ENCODE measurements at places on chromosomes 7 and 10.

DNA sequence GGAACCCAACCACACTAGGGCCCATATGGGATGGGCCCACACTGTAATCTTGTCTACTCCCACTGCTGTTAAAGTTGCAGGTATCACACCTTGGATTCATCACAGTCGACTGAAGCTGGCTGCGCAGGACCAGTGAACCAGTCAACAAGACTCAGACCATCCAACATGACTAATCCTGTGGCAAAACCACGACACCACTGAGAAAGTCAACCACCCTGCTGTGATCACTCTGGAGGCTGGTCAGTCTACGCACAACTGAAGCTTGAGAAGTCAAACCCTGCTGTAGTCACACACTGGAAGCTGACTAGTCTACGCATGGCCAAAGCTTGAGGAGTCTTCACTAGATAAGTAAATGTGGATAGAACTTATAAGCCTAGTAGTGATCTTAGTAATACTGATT lies 9.6 kb upstream of the CYREN start:
- no peak for DNase-seq

GRCh38 chr10:324593-324992 lies 189.3 kb downstream of the ZMYND11 start:
- no peak for DNase-seq

DNA sequence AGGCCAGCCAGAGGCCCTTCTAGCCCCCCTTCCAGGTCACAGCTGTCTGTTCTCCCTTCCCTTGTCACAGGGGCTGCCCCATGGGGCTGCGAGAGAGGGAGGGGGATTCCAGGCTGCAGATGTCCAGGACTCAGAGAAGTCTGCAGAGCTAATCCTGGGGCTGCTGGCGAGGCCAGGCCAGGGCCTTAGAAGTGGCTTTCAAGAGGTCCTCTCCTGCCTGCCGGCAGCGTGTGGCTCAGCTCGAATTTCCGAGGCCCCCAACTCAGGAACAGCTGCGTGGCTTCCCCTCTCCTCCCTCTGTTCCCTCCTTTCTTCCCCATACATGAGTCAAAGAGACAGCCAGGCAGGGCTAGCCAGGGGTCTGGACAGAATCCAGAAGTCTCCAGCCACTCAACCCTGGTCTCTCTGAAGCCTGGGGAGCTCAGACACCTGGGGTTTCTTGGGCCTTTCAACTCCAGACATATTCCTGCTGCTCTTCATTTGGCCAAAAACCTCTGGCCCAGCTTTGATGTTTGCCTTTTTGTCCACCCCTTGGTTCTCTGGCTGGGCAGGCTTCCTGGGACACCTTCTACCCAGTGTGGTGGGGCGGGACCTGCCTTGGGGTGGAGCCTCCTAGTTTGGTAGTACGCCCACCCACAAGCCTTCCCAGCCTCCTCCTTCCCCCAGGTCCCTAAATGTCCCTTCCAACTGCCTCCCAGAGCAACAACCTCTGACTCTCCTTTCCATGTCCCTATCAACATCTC lies 21.8 kb upstream of the EIF5AL1 start:
- DNase-seq = no peak

DNA sequence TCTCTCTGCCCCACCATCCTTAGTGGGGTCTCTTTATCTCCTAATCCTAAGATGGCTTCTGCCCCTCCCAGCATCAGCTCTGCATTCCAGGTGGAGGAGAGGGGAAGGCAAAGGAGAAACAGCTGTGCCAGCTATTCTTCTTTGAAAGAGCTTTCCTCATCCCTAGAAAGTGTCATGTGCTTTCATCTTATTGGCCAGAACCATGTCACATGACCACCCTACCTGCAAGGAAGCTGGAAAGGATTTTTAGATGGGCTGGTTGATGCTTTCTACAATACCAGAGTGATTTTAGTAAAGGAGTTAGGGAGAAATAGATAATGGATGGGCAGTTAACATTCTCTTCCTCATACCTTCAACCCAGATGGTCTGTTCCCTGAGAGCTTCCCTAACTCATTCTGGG lies 141.1 kb downstream of the INSYN2A start:
- no peak for DNase-seq

DNA sequence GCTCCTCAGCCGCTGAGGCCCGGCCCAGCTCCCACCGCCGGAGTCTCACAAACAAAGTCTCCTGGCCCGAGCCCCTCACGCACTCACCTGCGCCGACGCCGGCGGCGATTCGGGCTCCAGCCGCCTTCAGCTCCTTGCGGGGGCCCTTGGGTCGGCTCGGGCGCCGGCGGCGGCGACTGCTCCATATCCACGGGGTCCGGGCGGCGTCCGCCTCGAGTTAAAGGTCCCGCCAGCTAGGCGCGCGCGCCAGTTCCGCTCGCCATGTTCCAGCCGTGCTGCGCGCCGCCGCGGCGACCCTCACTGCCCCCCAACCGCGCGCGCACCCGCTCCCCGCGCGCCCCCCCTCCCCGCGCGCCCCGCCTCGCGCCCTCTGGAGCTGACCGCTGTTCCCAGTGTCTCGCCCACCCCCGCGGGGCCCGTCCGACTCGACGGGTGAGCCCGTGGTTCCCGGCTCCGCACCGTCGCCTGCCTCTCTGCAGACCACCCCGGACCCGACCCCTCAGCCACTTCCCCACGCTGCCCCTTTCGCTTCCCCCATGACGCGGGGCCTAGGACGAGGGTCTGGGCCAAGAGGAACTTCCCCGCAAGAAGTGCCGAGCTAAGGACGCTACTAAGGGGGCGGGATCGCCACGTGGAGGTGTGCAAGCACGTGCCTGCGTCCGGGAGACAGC lies 396.1 kb downstream of the ZNF33B start:
- no peak for DNase-seq

- DNase-seq = no peak
Measured at GRCh38 chr7:18861514-18862118, 255.8 kb downstream of the TWIST1 start.

DNA sequence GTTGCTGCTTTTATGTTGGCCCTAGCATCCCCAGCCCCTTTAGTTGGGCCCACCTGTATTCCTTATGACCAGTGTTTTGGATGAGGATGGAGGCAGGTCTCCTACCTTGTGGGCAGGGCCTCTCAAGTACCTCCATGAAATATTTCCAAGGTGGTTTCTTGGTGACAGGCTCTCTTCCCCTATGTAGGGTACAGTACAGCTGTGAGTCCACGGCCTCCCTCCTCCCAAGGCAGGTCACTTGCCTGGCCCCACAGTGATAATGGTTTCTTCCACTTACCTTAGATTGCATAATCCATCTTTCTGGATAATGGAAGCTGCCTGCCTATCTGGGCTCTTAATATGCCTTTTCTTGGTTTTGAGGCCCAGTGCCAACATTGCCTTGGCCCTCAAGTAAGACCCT lies 110.4 kb downstream of the NT5C2 start:
- no peak for DNase-seq

- no peak for DNase-seq
Measured at GRCh38 chr7:72538856-72539255, 126.7 kb upstream of the CALN1 start.

DNA sequence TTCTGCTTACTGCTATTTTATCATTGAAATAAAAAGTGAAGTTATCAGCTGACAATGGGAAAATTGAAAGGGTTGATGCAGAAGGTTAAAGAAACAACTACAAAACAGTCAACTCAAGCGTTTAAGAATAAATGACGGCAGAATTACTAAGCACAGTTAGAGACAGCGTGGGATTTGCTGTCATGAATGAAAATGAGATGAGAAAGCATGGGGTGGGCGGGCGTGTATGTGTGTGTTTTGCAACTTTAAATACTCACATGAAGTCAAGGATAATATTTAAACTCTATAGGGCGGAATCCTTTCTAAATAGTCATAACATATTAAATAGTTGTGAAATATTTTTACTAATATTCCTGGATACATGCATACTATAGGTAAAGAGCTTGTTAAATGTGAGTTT lies 450.8 kb downstream of the ETV1 start:
- no peak for DNase-seq

GRCh38 chr7:156746891-156747290 lies 106.3 kb downstream of the RNF32 start:
- DNase-seq = no peak

DNA sequence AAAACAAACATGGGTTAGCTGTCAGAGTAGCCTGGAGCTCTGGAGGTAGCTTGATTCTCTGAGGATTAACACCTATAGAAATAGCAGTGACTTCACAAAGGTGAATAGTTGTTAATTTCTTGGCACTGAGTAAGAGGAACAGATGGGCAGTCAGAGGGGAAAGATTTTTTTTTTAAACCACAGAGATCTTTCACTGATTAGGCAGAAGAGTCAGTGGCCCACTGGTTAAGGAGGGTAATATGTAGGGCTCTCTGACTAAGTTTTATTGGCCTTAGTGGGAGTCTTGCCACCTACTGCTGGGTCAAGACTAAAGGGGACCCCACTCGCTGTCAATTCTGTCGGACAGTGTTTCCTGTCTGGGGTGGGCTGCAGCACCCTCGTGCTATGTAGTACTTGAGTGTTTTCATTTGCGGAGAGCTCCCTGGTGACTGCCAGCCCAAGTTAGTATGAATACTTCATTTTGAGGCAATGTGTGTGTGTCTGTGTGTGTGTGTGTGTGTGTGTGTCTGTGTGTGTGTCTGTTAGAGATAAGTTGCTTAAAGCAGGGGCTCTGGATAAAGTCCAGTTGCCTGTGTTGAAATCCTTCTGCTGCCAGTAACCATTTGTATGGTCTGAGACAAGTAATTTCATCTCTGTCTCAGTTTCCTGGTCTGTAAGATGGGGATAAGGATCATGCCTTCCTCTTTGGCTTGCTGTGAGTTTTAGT lies 145.2 kb downstream of the ARID5B start:
- no peak for DNase-seq

DNA sequence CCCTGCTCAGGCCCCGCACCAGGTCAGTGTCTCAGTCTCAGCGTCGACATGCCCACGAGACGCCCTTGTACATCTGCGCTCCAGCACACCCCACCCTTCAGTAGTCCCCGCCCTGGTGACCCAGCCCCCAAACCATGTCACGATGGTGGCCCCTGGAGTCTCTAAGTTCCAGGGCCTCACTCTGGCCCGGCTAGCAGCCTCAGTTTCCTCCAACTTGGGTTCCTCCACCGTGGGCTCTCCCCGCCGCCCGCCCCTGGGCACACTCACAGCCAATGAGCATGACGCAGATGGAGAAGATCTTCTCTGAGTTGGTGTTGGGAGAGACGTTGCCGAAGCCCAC lies 27.0 kb downstream of the KCNH2 start:
- no peak for DNase-seq

- no peak for DNase-seq
Measured at GRCh38 chr10:119216127-119216526, 8.8 kb downstream of the GRK5 start.

- DNase-seq = no peak
Measured at GRCh38 chr7:135098391-135098790, 49.5 kb upstream of the TMEM140 start.

DNA sequence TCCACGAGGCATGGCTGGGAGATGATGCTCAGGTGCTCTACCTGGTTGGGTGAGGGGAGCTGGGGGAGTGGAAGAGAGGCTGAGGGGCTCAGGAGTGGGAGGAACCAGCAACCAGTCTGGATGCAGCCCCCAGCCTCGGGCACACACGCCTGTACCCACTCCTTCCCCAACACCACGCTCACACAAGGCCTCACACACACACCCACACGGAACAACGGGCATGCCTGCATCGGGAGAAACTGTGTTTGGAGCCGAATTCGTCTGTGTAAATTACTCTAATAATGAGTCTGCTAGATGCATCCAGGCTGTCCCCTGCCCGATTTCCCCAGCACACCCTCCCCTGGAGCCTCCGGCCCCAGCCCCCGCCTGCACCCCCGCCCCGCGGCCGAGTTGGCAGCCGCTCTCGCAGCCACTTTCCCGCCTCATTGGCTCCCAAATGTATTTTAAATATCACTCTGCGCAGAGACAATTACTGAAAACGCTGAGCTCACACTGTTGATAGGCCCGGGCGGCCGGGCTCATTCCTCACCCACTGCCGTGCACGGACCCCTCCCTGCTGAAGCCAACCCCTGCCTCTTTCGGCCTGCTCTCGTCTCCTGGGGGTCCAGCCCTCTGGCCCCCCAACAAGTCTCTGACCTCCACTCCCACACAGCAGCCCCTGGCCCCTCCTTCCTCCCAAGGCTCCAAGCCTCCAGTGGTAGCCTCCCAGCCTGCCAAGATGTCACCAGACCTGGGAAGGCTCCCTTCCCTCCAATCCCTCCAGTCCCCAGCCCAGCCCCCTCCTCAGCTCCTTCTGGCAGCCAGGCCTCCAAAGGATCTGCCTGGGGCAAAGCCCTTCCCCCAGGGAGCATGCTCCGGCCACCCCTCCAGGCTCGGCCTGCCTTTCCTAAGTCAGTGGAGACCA lies 11.1 kb downstream of the H2BK1 start:
- DNase-seq = no peak

DNA sequence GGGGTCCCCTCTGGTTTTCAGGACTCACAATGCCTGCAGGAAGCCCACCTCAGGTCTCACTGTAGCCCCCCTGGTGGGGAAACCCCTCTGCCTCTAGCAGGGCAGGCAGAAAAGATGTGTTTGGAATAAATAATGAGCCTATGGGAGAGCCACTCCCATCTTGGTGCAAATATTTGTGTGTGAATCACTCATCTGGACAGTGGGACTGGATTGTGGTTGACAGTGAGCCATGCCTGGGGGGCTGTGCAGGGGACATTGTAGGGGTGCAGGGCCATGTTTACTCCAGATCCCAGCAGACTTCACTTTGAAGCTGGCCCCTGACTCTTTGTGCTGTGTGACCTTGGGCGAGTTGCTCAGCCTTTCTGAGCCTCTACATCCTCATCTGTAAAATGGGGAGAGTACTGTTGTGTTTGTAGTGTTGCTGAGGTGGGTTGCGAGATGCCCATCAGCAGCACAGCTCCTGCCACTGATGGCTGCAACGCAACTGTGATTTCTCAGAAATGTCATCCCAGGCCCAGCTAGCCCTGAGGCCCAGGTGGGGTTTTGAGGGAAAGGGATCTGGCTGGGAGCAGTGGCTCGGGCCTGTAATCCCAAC lies 20.7 kb downstream of the GTF2IRD1 start:
- no peak for DNase-seq

- DNase-seq = no peak
Measured at GRCh38 chr7:45071528-45071927, 17.2 kb downstream of the NACAD start.

DNA sequence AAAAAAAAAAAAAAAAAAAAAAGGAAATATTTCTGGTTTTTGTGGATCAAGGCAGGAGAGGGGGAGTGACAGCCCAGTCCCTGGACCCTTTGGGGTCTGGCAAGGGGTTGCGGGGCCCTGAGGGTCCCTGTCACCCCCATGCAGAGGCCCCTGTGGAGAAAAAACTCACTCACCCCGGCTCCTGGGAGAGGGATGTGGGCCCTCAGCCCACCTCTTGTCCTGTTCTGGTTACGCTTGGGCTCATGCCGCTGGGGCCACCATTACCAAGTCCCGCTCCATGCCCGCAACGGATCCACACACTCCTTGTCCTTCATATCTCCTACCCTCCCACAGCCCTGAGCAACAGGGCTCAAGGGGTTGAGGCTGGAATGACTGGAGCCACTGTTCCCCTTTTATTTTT lies 1.0 kb upstream of the TMEM184A start:
- no peak for DNase-seq

- DNase-seq = no peak
Measured at GRCh38 chr7:19117870-19118608, 603 bp upstream of the TWIST1 start.

GRCh38 chr7:133748443-133749407 lies 378.4 kb upstream of the LRGUK start:
- DNase-seq = no peak
